A549 treated with DMSO at 1 μM for 4 hours (cell line): ENCODE measurements at places on chromosomes 4 and X. TPM values are rescaled to one million over a fixed set of nuclear protein-coding genes. Genes with fewer than 3 reads are reported as not detected.

The NUP62CL gene
- total RNA-seq = 14.0 to 18.1 TPM (median 16.5 TPM) in 5 replicates

The GK gene
- 1.6 to 2.6 TPM (median 1.8 TPM) in 5 replicates for total RNA-seq

The CT45A2 gene
- not detected in 5 replicates for total RNA-seq

The GNRHR gene
- not detected in 5 replicates for total RNA-seq

The SMIM43 gene
- 0.19 to 0.45 TPM (median 0.34 TPM) in 5 replicates for total RNA-seq

The CXCL9 gene
- not detected in 5 replicates for total RNA-seq

The NPY2R gene
- 0.02 to 0.08 TPM (median 0.08 TPM) in 4 of 5 replicates, not detected in the other for total RNA-seq

The DSPP gene
- not detected in 5 replicates for total RNA-seq

The SMIM31 gene
- 0.02 to 0.11 TPM (median 0.07 TPM) in 3 of 5 replicates, not detected in the others for total RNA-seq

The PAGE2B gene
- not detected in 5 replicates for total RNA-seq

The F8A2 gene
- total RNA-seq = not detected in 5 replicates

The DUX4 gene
- total RNA-seq = not detected in 5 replicates

The FMR1NB gene
- total RNA-seq = not detected in 5 replicates

The ATOH1 gene
- total RNA-seq = not detected in 5 replicates

The EDA2R gene
- 11.5 to 15.2 TPM (median 14.7 TPM) in 5 replicates for total RNA-seq

The SPARCL1 gene
- total RNA-seq = not detected in 5 replicates

The ADGRL3 gene
- 0.02 to 0.32 TPM (median 0.03 TPM) in 5 replicates for total RNA-seq
